ENCODE measurements at places on chromosomes 1 and 21.

DNA sequence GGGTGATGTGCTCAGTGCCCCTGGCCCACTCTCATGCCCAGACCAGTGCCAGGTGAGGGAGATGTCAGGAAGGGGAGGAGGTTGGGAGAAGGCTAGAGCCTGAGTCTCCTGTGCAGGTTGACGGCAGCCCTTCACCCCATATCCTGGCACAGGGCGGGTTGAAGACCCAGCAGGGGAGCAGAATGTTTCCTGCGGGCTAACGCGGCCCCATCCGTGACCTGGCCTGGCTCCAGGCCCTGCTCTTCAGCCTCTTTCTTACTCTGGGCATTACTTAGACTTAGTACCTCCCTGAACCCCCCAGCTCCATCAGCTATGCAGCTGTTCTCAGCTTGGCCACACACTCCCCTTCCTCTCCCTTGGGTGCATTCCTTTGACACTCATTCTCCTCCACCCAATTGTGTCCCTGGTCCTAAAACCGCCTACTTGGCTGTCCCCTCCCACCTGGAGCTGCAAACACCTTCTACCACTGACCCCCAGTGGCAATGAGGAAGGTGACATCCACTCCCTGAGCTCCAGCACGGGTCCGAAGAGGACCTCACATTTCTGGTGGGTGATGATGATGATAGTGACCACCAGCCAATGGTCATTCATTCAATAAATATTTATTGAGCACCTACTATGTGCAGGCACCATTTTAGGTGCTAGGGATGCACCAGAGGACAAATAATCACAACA is 179.0 kb downstream of the PTPRU start:
- DNase-seq: no peak

- no peak for DNase-seq
Observed at GRCh38 chr1:233010146-233010545, 59.7 kb downstream of the NTPCR start.

GRCh38 chr1:159923203-159924024 is 1.9 kb downstream of the TAGLN2 start:
- DNase-seq: peak; percentile 90

DNA sequence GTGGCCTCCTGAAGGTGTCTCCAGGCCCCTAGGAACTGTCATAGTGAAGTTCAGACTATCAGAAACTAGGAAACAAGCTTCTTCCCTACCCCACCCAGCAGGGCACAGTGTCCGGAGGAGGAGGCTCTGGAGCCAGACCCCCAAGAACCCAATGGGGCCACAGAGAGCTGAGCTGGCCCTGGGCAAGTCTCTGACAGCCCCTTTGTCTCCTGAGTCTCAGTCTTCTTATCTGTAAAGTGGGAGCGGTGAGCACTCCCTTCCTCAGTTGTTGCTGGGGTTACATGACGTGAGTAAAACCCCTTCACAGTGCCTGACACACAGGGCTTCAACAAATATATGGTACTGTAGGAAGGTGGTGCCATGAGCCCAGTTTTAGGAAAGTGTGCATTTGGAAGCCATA is 675.8 kb downstream of the MATN1 start:
- no peak for DNase-seq

- DNase-seq: no peak
Observed at GRCh38 chr1:84506729-84507453, 510 bp upstream of the GNG5 start.

DNA sequence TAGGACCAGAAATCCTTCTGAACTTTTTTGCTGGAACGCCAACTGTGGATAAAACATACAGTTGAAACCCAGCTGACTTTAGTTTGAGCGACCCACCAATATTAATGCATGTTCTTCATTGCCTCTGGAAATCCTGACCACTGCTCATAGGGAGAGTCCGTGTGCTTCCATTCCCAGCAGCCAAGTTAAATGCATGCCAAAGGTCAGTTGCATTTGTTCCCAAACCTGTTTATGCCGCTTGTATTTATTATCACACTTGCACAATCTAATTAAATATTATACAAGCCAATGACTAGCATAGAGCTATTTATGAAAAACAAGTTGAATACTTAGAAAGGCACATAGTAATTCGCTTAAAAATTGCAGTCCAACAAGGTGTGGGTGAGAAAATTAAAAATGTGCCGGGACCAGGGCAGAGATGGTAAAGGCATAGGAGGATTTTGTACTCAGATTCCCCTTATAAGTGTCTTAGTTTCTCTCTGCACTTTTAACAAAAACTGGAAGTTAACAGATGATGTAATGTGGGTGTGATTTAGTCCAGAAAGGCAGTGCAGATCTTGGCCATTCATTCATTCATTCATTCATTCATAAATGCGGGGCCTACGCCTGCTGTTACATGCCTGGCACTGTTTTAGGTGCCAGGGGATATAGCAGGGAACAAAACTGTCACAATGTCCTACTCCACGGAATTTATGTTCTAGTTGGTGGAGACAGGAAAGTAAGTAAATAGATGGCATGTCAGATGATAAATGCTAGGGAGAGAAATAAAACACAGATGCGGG is 99.7 kb downstream of the PRDM2 start:
- DNase-seq: no peak

DNA sequence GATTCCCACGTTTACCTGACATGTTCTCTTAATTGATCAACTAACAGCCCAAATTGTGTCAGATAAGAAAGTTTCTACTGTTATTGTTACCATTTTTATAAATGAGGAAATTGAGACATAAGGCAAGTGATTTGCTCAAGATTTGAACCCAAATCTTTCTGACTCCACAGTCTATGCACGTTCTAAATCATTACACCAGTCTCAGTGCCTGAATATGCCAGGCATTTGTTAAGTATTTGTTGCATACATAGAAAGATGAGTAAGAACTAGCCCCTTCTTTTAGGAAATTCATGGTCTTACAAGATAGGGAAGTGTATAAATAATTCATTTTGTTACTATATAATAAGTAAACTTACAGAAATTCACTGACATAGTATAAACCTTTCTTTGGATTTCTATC is 7.1 kb upstream of the CD101 start:
- no peak for DNase-seq

DNA sequence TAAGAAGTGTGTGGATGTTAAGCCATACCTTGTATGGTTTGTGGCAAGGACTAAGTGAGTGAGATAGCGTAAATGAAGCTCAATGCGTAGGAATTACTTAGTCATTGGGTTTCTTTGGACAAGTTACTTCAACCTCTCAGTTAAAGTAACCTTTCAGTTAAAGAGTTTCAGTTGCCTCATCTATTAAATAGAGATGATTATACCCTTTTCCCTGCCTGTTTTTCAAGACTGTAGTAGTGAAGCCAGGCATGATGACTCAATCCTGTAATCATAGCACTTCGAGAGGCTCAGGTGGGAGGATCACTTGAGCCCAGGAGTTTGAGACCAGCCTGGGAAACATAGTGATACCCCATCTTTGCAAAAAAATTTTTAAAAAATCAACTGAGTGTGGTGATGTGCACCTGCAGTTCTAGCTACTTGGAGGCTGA is 6.3 kb downstream of the ZMPSTE24 start:
- no peak for DNase-seq

GRCh38 chr1:186605762-186606350 is 74.4 kb downstream of the PTGS2 start:
- DNase-seq: peak; percentile 31

- no peak for DNase-seq
Observed at GRCh38 chr1:39825432-39825941, 36.8 kb upstream of the BMP8B start.

DNA sequence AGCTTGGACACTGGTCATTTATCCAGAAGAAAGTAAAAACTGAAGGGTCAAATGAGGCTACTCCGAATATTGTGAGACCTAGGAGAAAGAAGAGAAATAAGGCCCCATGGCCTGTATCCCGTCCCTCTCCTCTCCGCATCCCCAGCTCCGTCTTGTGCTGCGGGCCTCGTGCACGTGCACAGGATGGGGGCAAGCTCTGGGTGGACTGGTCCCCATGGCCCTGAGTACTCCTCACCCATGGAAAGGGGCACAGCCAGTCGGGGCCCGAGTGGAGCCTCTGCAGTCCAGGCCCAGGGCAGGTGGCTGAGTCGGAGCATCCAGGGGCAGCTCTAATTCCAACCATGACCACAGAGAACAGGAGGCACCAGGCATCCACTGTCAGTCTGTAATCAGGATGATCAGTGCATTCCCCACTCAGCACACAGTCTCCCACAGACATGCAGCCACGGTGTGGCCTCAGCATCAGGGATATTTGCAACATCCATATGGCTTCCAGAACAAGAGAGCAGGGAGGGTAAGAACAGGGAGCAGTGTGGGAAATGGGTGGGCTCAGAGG is 12.5 kb upstream of the OLIG1 start:
- no peak for DNase-seq

- DNase-seq: no peak
Observed at GRCh38 chr1:118190561-118190960, 5.5 kb upstream of the SPAG17 start.

- DNase-seq: no peak
Observed at GRCh38 chr1:170445096-170445495, 86.9 kb upstream of the GORAB start.

DNA sequence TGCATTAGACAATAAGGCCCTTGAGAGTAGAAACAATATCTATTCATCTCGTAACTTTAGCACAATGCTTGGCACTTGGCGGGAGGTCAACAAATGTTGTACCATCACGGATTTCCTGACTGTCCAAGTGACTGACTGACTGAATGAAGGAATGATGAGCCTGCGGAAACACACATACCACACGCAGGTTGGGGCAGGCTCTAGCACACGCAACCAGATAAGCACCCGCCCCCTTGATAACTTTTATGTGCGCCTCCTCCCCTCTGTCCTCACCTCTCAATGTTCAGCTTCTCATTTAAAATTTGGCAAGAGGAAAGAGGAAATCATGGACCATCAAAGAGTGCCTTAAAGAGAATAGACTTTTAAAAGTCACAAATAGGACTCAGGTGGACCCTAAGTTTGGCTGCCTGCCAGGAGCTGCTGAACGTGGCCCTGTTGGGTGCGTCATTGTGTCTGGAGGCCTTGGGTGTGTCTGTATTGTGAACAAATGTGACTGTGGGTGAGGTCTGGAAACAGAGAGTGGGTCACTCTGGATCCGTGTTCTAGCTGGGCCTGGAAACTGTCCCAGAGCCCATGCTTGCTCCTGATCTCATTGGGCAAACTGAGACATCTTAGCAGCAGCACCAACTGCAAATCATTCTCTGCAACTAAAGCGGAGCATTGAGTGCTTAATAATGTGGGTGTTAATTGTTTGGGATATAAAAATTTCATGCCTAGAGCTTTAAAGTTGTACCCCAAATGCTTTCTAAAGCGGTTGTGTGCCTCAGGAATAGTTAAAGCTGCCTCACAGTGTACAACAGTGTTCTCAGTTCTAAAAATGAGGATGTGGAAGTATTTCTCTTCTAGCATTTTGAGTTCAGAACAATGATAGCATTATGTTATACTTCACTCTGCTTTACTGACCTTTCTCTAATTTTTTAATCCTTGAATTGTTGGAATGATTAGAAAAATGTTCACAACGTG is 47.6 kb upstream of the ABCG1 start:
- no peak for DNase-seq

- DNase-seq: no peak
Observed at GRCh38 chr1:190129366-190129765, 348.3 kb downstream of the BRINP3 start.

- DNase-seq: no peak
Observed at GRCh38 chr1:59078866-59079265, 218.0 kb upstream of the FGGY start.

DNA sequence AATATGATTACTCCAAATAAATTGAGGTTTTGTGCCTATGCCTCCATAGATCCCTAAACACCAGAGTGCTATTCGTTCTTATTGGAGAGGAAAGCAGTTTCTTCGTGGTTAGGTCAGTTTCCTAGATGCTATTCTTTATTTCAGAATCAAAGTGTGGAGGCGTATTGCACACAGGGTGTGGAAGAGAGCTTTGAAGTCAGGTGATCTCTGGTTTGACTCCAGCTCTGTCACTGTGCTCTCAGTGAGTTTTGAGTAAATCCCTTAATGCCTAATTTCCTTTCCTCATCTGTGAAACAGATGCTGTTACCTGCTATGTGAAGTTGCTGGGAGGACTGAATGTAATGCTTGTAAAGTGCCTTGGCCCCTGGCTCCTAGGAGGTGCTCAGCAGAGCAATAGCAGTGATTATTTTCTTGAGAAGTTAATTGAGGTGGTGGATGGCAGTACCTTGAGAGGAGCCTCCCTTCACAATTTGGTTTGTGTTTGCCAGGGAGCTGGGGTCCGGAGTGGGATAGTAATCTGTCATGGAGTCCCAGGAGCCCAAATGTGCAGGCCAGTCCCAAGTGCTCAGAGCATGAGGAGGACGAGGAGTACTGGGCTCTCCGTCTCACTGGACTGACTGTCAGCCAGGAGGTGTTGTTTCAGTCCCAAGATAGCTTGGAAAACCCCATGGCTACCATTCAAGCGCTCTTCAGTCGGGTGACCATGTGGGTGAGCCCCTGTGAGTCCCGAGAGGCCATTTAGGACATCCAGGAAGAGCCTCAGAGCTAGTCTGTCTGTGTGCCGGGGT is 14.9 kb downstream of the NTPCR start:
- no peak for DNase-seq

DNA sequence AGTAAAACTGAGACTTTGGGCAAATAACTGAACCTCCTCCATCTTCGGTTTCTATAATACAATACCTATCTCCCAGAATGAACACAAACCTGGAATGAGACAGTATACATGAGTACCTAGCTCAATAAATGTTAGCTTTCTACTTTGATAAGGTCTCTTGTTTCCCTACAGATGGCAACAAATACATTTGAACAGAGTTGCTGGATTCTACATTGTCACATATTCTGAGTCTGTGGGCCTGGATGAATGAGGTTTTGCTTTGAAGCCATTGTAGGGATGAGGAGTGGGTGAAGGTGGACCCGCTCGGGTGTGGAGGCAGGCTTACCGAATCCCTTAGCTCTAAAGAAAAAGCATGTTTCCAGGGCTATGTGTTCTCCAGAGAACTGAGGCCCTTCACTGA is 13.9 kb upstream of the FYB2 start:
- no peak for DNase-seq

DNA sequence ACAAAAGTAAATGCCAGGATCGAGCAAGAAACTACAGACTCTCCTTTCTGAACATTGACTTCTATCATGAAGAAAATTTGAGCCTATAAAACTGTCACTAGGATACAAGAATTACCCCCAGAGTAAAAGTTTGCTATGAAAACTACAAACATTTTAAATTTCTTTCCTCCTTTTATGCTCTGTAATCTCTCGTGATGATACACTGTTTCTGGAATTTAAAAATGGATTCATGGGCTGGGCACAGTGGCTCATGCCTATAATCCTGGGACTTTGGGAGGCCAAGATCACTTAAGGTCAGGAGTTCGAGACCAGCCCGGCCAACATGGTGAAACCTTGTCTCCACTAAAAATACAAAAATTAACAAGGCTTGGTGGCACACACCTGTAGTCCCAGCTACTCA is 181.3 kb downstream of the ZNF281 start:
- DNase-seq: no peak
